ENCODE measurements at places on chromosomes 13 and 19. TPM values are rescaled to one million over a fixed set of nuclear protein-coding genes. Genes with fewer than 3 reads are reported as not detected.
A peak's percentile ranks its signal among the peaks of the same experiment; 100 is the strongest.

GRCh38 chr19:2983351-2984214 is 6.2 kb downstream of the TLE6 start:
- peak; percentile 69 for DNase-seq

DNA sequence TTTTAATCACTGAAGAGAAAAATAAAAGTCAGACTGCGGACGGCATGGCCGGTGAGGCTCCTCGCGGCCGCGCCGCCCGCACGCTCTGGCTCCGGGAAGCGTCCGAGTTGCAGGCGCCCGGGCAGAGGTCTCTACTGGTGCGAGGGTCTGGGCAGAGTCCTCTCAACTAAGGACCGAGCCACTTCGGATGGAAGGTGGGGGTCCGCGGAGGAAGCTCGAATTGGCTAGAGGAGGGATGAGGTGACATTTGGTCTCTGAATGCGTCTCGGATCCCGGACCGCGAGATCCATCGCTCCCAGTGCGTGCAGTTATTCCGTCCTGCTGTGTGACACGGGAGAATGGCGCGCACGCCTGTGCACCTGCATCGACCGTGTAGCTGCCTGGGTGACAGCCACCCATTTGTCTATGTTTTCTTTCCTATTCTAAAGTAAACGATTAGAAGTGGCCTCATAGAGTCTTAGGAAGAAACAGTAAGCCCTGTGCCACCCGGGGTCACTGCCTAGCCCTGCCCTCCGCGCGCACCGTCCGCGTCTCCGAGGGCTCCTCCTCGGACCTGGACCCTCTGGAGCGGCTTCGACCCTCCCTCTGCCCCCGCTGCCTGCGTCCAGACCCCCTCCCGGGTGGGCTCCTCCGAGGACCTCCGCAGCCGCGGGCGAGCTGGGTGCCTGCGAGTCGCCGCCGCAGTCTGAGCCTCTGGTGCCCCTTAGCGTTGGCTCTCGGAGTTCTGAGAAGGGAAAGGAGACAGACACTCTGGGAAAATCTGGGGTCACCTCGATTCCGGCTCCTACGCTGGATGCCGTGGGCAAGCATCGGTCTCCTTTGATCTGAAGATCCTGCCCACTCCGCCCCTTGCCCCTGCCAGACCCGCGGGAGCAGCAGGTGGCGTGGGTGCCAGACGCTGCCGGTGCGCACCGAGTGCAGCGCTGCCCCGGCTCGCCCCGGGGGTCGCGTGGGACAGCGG is 347.4 kb downstream of the LIG4 start:
- DNase-seq, result no peak

GRCh38 chr13:31950111-31950815 is 81.3 kb upstream of the FRY start:
- DNase-seq, result no peak

Gene IZUMO1
- total RNA-seq, result not detected

DNA sequence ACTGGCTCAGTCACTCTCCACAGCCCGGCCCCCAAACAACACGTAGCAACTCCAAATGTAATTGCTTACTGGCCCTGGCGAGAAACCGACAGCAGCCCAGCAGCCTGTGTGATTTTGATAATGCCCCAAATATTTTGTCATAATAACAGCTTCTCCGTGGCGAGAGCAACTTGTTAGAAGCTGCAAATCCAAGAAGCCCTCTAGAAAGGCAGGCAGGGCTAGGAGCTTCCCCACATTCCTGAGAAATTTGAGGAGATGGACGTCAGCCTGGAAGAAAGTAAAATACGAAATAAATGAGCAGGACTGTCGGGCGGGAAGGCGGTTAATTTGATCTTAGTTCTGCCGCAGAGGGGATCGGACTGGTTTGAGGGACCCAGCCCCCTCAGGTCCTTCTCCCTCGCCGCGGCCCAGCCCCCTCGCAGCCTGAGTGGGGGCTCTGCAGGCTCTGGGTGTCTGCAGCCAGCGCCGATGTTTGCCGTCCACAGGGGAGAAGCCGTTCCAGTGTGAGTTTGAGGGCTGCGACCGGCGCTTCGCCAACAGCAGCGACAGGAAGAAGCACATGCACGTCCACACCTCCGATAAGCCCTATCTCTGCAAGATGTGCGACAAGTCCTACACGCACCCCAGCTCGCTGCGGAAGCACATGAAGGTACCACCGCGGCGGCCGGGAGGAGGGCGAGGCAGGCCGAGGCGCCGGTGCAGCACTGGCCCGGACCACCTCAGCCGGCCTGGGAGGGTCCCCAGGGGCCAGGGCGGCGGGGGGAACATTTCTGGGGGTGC is 3.1 kb downstream of the ZIC2 start:
- DNase-seq, result no peak

GRCh38 chr13:76709851-76710250 is 176.4 kb downstream of the KCTD12 start:
- no peak for DNase-seq

DNA sequence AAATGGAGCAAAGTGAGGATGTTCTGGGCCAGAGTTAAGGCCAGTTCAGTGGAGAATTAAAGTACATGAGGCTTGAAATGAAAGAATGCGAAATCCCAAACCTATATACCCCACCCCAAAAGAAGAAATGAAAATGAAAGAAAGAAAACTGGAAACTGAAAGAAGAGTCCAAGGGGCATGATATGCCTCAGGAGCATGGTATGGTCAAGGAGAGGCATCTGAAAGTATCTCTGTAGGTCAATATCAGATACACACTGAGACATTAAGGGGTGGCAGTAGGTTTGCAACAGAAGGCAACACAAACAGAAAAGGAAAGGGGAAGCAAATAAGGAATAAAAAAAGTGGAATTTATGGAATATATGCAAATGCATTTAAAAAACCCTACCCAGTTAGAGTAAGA is 166.5 kb downstream of the COG6 start:
- DNase-seq, result no peak

Gene CGB2
- total RNA-seq, result not detected

DNA sequence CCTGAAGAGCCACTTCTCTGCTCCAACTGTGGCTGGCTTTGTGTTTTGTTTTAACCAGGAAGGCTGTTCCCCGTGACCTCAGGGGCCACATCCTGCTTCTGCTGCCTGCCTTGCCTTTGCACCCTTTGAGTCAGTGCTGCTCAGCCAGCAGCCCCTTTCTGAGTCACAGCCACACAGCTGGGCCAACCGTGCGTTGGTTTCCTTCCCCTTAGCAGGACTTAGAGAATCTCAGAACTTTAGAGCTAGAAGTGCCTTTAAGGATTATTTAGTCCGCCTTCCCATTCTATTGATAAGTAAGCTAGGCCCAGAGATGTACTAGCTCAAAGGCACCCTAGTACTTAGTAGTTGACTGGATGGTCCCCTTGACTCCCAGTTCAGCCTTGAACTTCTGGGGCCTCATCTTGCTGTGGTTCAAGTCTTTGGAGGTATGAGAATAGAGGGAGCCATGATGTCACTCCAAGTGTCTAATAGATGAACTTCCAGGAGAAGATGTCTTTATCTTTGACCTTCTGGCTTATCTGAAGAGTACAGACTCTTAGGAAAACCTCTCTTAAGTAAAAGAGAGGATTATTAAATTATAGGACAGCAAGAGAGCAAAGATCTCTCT is 8.0 kb downstream of the RGCC start:
- DNase-seq, result peak; percentile 44

DNA sequence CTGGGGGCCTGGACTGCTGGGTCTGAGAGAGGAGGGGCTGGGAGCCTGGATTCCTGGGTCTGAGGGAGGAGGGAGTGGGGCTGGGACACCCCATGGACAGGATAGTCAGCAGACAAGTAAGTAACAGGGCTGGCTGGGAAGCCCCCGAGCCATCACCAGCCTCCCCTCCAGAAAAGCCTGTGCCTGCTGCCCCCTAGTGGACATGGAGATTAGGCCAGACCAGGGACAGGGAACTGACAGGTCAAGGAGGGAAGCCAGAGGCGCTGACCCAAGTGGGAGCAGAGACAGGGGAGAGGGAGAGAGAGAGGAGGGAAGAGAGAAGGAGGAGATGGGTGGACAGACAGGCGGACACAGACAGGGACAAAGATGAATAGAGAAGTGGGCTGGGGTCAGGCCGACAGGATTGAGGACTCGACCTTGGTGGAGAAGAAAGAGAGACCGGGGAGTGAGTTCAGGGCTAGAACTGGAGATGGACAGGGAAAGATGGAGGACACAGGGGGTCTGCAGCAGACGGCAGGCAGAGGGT is 6.7 kb upstream of the ERFL start:
- peak; percentile 70 for DNase-seq

Gene PAF1
- total RNA-seq, result 69.9 TPM

GRCh38 chr19:16416991-16417390 is 54.8 kb downstream of the EPS15L1 start:
- DNase-seq, result no peak

GRCh38 chr19:31659897-31660210 is 310.6 kb upstream of the TSHZ3 start:
- DNase-seq, result peak; percentile 91

DNA sequence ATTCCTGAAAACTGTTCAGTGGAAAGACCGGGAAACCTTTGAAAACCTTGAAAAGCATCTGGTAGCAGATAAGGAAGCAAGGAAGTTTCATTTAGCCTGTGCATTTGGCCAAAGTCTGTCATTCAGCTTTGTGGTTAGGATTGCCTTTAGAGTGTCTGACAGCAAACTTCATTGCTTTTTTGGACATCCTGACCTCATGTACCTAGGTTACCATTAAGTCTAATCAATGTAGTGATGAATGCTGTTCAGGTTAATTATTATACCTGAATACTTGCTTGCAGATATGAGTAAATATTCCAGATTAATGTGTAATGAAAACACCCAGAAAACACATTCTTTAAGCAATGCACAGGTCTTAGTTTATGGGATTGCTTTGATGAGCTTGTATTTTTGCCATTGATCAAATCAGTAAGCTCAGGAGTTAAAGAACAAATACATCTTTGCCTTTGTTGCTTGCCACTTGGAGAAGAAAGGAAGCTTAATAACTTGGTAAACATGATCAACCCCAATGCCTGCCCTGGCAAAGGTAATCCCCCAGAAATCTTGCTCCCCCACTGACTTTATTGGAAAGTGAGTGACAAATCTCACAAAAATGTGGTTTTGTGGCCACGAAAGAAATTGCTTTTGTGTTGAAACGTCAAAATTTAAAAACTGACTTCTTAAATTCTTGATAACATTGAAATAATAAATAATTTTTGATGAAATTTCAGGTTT is 87.4 kb downstream of the SLC15A1 start:
- peak; percentile 28 for DNase-seq

DNA sequence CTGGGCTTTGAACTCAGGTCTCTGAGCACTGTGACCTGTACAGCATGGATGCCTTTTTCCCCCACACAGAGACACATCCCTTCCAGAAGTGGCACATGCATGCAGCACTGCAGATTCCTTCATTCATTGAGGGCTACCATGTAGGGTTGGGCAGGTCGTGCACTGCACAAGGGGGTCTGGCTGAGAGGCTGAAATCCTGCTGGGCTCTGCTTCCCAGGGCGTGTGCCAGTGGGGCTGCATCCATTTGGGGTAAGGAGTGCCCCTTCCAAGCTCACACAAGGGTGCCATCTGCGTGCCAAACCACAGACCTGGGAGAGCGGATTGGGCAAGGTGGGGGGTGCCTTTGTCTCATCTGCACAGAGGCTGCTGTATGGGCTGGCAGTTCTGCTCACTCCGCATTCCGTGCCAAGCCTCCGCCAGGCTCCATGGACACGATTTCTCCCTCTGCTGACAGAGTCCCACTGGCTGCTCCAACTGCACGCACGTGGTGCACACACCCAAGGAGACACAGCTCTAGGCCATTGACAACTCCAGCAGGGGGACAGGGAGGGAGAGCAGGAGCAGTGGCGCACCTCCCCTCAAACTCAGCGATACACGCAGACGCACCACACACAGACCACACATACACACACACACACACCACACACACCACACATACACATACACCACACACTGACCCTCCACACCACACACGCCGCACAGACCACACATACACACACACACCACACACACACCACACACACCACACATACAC is 4.5 kb upstream of the SHISA7 start:
- peak; percentile 67 for DNase-seq

DNA sequence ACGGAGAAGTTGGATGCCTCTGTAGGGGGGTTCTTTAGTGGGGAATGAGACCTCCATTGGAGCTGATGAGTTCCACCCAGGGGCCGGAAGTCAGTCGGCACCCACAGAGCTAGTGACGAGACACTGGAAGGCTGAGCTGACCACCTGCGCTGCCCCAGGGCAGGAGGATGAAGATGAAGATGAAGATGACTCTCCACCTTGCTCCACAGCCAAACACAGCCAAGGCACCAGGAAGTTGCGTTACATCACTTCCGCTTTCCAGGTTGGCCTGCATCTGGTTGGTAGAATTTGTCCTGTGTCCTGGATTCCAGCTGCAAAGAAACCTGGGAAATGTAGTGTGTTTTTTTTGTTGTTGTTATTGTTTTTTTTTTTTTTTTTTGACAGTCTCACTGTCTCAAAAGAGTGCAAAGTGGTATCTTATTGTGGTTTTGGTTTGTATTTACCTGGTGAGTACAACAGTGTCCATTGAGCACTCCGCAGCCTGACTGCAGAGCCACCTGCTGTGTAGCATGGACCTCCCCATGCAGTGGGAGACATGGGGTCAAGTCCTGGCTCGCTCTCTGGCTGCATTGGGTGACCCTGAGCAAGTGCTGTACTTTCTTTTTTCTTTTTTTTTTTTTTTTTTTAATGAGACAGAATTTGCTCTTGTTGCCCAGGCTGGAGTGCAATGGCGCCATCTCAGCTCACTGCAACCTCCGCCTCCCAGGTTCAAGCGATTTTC is 1.9 kb downstream of the TBC1D17 start:
- no peak for DNase-seq

DNA sequence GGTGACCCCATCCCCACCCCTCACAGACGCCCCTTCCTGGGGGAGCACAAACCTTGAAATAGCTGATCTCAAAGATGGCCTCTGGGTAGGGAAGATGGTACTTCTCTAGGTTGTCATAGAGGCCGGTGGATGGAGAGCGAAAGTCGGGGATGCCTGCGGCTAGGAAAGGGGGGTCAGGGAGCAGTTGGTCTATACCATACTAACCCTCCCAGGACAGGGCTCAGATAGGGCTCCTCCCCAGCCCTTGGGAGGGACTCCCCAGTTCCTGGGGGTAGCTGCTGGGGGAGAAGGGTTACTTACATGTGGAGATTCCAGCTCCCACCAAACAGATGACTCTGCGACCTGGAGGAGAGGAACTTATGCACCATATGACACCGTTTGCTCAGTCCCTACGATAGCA is 9.6 kb downstream of the SIRT2 start:
- no peak for DNase-seq

DNA sequence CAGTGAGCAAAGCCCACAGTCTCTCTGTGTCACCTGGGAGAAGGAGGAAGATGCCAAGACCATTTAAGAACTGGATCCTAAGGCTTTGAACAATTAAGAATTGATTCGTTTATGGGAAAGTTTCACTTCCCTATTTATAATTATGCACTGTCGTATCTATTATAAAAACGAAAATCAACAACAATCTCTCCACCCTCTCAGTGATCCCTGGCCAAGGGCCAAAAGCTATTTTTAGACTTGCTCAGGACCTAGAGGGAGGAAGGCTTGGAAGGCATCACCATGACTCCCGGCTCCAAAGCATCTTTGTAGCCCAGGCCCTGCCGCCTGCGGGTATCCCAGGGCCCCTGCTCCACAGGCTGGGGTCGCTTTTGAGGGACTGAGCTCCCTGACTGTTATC is 1.3 kb downstream of the RHPN2 start:
- no peak for DNase-seq

Gene SNRPD2
- 319 TPM for total RNA-seq

All from A172 (cell line).